ENCODE measurements at places on chromosomes 2 and 18. TPM values are rescaled to one million over a fixed set of nuclear protein-coding genes. Genes with fewer than 3 reads are reported as not detected.

- no peak for DNase-seq
Observed at GRCh38 chr2:181122601-181123000, 142.2 kb downstream of the UBE2E3 start.

DNA sequence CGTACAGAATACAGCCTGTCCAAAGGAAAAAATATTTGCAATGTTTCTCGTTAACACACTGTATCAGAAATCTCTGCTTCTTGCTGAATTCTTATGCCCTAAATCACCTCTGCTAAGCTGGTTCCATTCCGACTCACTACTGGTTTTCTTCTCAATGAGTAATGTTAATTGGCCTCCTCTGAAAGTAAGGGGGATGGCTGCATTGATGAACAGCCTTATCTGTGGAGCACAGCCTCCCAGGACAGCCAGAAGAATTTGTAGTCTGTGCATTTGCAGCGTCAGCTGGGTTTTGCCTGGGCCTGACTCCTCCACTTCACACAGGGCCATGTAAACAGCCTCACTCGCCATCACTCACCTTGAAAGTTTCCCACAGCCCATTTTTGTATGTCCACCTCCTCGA lies 127.7 kb downstream of the RNF152 start:
- no peak for DNase-seq

DNA sequence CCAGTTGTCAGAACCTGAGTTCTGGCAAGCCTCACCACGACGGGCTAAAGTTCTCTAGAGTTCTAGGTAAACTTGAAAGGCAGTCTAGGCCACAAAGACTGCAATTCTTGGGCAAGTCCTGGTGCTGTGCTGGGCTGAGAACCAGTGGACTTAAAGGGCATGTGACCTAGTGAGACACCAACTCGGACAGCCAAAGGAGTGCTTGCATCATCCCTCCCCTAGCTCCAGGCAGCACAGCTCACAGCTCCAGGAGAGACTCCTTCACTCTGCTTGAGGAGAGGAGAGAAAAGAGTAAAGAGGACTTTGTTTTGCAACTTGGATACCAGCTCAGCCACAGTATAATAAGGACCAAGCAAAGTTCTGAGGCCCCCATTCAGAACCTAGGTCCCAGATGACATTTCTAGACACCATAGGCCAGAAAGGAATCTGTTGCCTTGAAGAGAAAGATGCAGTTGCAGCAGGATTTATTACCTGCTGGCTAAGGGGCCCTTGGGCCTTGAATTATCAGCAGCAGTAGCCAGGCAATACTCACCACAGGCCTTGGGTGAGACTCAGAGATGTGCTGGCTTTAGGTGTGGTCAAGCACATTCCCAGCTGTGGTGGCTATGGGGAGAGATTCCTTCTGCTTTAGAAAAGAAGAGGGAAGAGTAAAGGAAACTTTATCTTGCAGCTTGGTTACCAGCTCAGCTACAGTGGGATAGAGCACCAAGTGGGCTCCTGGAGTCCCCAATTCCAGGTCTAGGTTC lies 51.8 kb downstream of the UPP2 start:
- DNase-seq = no peak

- no peak for DNase-seq
Observed at GRCh38 chr2:62398356-62398755, 107.6 kb downstream of the TMEM17 start.

GRCh38 chr2:56416500-56417176 lies 232.8 kb downstream of the CCDC85A start:
- DNase-seq = no peak

Gene SCYGR2
- not detected for polyA plus RNA-seq

DNA sequence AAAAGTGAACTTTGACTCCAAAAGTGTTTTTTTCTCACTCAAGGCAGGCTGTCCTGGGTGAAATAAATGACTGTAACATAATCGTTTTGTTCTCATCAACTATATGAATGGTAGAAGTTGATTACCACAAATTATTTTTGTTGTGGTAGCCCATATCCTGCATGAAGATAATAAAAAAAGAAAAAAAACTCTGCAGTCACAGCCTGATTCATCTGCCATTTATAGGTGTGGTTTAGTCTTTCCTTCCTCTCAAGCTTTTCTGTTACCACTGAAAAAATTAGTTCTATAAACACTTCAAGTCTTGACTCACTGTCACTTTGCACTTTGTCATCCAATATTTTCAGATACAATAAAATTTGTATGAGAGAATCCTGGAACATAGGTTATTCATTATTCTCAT lies 522.0 kb downstream of the PLCL1 start:
- DNase-seq = no peak

DNA sequence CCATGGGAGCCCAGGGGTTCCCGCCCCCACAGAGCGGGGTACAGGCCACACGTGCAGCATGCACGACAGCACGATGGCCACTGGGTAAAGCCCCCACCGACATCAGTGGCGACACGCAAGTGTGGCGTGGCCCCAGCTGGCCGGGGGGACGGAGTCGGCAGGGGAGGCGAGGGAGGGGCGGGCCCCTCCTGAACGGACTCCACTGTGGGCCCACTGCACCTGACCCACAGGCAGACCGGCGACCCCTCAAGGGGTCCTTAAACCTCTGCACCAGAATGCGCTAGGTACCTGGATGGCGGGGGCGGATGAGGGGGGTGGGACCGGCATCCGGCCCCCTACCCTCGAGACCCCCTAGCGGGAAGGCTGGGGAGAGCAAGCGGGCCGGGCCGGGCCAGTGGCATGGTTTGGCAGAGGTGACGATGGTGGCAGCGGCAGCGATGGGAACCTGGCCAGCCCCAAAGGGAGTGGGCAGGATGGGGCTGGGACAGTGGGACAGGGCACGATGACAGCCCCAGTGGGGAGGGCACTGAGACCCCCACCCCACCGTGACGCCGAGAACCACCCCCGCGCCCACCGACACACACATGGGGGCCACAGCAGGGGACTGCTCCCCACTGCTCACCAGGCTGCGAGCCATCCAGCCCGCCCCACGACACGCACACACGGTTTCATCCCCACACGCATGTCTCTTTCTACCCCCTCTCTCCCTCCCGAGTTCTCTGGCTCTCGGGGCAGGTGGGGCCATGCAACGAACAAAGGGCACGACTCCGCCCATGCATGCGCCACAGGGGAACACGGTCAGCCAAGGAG lies 91.9 kb upstream of the ANKRD30BL start:
- no peak for DNase-seq

DNA sequence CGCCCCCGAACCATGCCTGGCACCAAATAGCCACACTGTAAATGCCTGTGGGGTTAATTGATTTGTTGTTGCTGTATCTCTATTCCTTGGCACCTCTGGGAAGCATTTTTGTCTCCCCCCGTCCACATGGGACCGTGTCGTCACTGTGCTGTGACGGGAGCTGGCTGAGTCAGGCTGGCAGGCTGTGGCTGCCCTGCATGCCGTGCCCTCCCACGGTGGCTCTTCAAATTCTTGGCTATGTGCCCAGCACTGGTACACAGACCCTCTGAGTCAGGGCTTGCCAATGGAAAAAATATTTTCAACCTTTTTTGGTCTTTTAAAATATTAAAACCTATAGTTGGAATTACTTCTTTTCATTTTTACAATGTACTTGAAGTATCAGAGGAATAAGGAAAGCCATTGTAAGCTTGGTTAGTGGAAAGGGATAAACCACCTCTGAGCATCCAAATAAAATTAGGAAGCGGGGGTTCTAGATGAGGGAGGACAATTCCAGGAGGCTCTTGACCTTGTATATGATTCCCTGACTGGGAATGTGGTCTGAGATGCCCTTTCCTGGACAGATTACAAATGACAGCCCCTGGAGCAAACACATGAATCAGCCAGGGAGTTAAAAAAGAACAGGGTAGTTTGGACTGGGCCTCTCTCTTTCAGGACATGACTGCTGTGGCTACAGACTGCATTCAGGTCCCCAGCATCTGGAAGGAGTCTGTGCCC lies 59.4 kb downstream of the DGKD start:
- DNase-seq = no peak

Gene CD207
- not detected for polyA plus RNA-seq

DNA sequence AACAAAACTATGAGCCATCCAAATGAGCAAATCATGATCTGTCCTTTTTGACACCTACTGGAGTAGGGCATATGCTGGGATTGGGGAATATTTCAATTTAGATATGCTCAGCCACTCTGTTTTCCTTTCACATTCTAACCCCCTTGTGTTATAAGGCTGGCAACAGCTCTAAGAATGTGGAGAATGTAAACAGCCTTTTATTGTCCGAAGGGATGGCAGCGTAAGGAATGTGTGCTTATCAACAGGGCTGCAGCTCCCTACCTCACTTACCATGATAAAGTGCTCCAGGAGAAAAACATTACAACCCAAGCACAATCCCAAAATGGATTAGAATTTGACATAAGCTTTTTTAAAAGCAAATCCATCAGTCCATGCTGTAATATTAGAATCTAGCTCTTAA lies 2.2 kb downstream of the NXPH2 start:
- no peak for DNase-seq

DNA sequence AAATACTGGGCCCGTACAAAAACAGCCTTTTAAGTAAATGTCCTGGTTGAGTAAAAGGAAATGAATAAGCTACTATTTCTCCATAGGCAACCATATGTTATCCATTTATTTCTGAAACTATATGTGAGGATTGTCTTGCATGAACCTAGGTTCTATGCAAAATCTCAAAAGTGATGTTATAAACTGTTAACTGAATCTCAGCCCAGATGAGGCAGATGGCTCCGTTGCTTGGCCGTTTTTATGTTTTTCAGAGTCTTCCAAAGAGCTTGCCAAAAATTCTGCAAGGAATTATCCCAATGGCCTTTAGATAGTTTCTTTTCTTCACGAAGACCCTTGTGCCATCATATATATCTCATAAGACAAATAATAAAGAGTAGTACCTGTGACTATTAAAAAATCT lies 1669.5 kb upstream of the DDX18 start:
- DNase-seq = peak; percentile 2

DNA sequence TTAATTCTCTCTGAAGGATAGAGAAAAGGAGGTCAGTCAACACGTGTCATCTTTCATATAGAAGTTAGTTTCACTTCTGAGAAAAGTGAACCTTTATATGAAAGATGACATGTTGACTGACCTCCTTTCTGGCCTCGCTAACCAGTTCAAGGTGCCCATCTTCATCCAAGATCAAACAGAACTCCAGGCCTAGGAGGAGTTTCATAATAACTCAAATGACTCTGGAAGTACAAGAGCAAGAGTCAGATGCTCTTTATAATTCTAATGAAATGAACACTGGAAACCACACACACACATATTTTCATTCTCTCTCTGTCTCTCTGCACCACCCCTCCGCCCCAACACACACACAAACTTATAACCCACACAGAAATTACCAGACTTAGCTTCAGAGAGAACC lies 16.3 kb downstream of the ANKRD44 start:
- no peak for DNase-seq

- no peak for DNase-seq
Observed at GRCh38 chr2:151518802-151519201, 109.1 kb downstream of the RIF1 start.

- DNase-seq = no peak
Observed at GRCh38 chr2:50748671-50749070, 283.3 kb downstream of the NRXN1 start.

DNA sequence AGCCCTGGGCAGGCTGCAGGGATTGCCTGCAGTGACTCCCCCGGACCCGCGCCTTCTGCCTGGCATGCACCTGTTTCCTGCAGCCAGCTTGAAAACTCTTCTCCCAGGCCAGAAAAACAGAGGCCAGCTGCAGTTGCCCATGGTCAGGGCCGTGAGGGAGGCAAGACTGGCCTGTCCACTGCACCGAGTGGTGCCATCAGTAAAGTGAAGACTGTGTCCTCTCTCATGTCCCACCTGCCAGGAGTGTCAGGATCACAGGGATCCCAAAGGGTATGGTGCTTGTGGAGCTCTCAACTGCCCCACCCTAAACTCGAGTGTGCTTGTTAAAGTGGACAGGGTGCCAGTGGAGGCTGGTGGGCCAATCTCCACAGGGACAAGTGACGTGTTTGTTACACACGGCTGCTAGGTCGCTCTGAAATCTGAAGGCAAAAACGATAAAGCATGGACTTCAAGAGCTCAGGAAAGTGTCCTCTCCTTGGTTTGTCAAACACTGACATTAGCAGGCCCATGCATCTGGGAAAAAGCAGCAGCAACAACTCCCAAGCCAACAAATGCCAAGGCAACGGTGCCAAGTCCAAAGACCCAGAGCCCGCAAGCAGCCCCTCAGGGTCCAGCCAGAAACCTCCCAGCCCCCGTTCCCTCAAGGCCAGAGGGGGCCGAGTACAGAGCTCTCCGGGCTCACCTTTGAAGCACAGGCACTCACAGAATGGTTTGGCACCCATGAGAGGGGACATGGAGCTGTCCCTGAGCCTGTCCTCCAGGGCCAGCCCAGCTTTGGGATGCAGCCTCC lies 213.2 kb downstream of the HDAC4 start:
- DNase-seq = no peak

Gene CDH2
- 4.6 TPM for polyA plus RNA-seq

Measured in muscle of arm (tissue), 14 donors.